ENCODE measurements at places on chromosomes 12 and 14.

GRCh38 chr12:92988622-92989130 lies 59.6 kb upstream of the EEA1 start:
- no peak for DNase-seq

- no peak for DNase-seq
Observed at GRCh38 chr12:89252284-89252683, 100.0 kb downstream of the DUSP6 start.

DNA sequence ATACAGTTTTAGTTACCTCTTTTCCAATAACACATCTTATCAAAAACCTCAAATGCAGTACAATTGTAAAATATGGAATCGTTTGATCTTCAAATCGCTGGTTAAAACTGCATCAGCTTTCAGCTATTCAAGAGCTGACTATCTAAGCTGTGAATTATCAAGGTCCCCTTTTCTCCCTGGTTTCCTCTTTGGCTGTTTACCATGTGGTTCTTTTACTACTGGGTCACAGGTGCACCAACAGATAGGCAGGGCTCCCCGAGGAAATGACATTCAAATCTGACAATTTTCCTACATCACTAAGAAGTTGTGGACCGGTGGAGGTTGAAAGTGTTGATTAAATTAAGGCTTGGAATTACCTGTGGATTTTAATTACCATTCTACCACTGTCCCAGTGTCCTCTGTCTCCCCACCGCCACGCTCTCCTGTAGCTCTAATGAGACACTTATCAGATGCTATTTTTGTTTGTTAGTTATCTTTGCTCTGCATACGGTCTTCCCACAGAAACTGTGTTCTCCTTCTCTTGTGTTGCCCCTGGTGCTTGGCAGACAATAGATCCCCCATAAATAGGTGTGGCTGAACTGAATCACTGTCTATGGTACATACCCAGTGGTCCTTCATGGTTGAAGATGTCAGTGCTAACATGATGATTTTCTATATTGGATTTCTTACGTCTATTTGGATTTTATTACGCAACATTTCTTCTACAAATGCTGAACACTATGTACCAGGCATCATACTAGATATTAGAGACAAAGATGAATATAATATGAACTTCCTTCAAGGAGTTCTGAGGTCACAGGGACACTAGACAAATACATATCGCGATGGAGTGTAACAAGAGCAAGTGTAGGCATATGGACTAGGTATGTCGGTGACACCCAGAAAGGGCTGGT lies 20.9 kb upstream of the PLXNC1 start:
- no peak for DNase-seq

DNA sequence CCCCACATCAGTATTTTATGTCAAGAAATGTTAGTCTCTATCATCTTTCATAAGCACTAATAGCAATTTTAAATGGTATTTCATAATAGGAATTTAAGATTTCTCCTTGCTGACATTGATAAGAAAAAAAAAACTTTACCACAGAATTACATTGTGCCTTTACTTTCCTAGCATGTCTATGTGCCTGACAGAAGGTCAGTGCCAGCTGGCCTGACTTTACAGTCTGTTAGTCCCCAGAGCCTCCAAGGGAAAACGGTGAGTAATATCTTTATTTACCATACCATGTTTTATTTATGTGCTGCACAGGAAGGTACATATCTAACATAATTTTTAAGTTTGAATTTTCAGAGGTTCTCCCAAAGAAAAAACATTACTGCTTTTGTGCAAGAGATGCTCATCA lies 152.0 kb upstream of the AEBP2 start:
- no peak for DNase-seq

GRCh38 chr14:61675291-61675690 lies 20.0 kb upstream of the HIF1A start:
- no peak for DNase-seq

GRCh38 chr14:96187216-96188031 lies 17.2 kb upstream of the BDKRB2 start:
- DNase-seq = no peak

GRCh38 chr12:56873382-56873781 lies 60.8 kb downstream of the SDR9C7 start:
- DNase-seq = no peak

DNA sequence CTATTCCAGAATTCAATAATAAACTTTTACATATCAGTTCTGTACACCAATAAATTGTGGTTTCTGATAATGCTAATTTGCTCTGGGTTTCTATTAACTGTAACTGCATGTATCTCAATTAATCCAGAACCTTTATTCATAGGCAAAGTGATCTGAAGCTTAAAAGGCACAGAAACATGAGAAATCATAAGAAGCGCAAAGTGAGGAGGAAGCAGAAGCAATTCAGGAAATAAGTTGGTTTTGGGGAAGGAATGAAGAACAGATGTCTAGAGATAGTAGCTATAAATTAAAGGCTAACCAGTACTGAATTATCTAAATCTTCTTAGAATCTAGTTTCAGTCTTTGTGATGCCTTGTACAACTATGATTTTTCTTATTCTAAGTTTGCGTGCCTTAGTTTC lies 24.6 kb downstream of the KERA start:
- no peak for DNase-seq

DNA sequence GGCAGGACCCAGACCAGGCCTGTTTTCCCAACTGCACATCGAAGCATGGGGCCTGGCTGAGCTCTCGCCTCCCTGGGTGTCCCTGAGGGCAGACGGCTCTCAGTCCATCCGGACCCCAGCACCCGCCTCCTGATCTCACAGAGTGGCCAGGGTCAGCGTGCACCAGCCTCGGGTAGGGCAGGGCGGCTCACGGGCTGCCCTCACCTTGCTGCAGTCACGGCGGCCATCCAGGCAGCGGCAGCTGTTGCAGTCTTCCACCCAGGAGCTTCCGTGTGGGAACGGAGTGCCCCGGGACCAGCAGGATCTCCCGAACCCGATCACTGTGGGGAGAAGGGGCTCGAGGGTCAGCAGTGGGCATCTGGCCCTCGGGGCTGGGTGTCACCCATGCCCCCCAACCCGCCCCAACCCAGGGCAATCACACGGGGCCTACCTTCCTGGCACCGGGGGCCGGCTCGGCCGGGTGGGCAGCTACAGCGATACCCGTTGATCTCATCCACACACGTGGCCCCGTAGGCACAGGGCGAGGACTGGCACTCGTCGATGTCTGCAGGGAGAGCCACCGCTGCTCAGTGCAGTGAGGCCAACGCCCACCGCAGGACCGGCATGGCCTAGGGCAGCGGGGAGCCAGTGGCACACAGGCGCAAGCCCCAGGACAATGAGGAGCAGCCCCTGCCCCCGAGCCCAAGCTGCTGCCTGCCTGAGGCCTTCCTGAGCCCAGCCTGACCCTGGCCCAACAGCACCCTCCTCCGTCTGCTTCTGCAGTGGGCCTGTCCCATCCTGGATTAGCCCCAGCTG lies 22.2 kb downstream of the JAG2 start:
- no peak for DNase-seq

GRCh38 chr14:96999654-97000155 lies 202.5 kb downstream of the VRK1 start:
- DNase-seq = no peak

DNA sequence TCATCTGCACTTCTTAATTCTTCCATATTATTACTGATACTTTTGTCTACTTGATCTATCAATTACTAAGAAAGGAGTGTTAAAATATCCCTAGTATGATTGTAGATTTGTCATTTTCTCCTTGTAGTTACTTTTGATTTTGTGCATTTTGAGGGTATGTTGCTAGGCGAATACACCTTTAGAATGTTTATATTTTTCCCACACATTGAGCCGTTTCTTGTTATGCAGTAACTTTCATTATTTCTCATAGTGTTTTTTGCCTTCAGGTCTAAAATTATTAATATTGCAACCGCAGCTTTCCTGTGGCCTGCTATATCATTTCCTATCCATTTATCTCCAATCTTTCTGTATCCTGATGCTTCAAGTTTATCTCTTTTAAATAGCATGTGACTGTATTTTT lies 44.6 kb upstream of the C12orf42 start:
- DNase-seq = no peak
